ENCODE measurements at places on chromosomes 5 and 9.

- DNase-seq, result no peak
Observed at GRCh38 chr5:66012271-66012670, 85.9 kb downstream of the ERBIN start.

DNA sequence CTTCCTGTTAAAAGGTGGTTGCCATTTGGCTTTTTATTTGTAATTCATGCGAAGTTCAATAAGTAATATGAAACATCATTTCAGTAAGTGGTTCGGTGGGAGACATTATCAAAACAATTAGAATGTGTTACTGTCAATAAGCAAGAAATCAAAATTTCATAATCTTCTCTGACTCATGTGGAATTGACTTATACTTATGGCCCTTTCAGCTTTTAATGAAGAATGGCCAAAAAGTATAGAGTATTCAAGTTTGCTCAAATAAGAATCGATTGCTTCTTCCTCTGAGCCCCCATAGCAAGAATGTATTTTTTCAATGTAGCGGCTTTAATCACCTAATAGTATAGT is 174.5 kb downstream of the AOPEP start:
- no peak for DNase-seq

DNA sequence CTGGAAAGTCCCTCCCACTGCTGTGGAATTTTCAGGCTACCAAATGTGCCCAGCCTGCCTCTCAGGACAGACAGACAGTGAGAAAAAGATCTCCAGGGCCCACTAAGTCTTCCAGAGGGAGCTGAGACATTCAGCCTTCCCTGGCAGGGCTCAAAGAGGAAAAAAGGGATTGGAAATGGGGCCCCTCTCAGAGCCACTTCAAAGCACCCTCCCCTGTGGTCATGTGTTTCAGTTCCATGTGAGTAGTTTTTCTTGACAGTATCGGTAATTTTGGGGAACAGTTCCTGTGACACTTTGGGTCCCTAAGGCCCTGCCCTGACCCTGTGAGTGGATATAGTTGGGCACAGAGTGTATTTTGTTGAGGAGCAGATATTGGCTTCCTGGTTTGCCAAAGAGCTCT is 25.0 kb downstream of the LARP1 start:
- no peak for DNase-seq

DNA sequence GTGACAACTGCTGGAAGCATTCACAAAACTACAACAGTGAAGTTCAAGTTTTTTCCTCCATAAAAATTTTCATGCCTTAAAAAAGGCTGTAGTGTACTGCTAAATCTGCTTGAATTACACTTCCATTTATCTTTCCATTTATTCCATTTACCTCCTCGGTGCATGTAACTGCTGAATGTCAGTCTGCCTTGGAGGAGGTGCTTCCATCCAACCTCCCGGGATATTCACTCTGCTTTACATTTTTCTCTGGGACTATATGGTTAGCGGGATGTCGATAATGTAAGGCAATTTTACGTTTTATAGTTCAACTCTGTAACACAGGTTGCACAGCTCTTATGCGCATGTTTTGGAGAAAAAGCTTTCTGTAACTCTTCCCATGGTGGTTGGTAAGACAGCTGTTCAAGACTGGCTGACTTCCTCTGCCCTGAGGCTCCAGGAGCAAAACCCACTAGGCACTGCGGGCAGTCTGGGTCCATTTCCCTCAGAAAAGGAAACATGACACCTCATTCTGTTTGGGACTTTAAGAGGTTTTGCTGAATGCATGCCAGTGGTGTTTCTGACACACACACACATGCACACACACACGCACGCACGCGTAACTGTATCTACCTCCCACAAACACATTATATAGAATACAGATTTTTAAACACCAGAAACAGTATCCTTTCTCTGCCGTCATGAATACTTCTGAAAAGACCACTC is 66.1 kb downstream of the SPTLC1 start:
- DNase-seq, result no peak

- no peak for DNase-seq
Observed at GRCh38 chr5:122385286-122385685, 73.2 kb downstream of the SNCAIP start.

GRCh38 chr5:95471942-95472341 is 80.8 kb downstream of the FAM81B start:
- DNase-seq, result no peak

- DNase-seq, result no peak
Observed at GRCh38 chr5:115584501-115584900, 17.8 kb downstream of the TICAM2 start.

- DNase-seq, result no peak
Observed at GRCh38 chr9:97808972-97809371, 44.1 kb upstream of the FOXE1 start.

- no peak for DNase-seq
Observed at GRCh38 chr5:150511578-150512367, 3.8 kb downstream of the NDST1 start.

DNA sequence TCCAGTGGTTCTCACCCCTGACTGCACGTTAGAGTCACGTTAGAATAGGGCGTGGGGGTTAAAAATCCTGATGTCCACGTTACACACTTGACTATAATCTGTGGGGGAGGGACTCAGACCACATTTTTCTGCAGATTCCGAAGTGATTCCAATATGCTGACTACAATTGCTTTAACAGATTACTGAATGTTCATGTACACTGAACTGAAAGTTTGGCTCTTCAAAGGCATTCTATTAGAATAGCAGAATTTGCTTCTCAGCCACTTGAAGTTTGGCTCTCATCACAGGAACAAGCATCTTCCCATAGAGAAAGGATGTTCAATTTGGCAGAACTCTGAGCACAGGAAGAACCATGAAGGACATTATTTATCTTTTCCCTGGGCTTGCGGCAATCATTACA is 84.5 kb downstream of the HAPLN1 start:
- DNase-seq, result no peak

DNA sequence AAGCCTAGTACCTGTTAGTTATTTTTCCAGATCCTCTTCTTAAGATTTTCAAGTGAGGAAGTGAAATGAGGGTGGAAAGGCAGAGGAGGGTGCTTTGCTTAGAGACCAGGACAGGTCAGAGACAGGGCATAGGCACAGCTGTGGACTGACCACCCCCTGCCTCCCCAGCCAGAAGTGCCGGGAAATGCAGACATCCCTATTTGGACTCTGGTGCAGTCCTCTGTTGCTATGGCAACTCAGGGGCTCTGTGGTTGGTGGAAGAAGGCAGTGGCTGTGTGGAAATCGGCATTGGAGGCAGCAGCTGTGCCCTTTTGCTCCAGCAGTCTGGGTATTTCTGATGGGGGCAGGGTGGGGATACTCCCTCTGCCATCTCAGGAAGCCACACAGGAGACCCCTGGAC is 43.3 kb upstream of the NDFIP1 start:
- no peak for DNase-seq

- DNase-seq, result no peak
Observed at GRCh38 chr5:169971780-169972179, 8.5 kb downstream of the INSYN2B start.

DNA sequence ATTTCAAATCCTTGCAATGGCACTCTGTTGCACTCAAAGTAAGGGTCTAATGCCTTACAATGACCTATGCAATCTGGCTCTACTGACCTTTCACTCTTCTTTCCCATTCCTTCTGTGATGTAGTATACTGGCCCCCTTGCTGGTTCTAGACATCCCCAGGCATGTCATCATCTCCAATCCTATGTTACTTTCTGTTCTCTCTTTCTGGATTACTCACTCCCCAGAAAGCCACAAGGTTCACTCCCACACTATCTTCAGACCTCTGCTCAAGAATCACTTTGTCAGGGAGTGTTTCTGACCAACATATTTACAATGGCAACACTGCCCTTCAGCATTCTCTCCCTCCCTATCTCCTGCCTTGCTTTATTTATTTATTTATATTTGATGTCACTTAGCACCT is 802.2 kb upstream of the WWC1 start:
- DNase-seq, result no peak

DNA sequence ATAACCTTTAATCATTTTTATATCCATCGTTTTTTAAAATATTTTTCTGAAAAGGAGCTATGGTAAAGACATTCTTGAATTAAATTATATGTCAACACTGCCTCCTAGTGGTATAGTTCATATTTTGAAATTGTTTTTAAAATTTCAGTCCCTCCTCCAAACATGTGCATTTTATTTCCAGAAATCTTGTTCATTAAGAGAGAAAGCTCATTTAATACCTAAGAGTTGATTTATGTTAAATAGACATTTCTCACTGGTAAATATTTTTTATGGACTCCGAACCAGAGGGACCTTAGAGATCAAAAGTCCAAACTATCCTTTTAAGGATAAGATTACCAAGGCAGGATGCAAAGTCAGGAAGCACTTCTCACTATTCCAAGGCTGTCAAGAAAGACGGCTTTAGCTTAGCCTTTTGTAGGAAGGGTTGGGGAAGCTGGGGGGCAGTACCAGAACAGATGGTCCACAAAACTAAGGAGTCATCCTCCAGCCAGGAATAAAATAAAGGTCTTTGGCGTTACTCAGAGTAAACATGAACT is 21.6 kb downstream of the BHMT start:
- no peak for DNase-seq

DNA sequence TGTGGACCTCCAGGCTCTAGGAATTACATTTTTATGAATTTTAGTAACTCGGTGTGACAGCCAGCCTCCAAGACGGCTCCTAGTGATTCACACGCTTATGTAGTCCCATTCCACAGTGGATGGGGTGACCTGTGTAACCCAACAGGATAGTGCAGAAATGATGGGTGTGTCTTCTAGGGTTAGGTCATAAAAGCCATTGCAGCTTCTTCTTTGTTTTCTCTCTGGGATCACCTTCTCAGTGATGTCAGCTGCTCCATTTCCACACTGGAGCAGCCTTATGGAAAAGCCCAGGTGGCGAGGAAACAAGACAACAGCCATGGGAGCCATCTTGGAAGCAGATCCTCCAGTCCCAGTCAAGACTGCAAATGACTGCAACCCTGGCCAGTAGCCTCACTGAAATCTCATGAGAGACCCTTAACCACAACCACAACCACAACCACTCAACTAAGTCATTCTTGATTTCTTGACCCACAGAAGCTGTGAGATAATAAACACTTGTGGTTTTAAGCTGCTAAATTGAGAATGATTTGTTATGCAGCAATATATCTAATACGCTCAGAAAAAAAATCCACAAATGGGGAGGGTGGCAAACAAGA is 5.1 kb upstream of the GNPDA1 start:
- no peak for DNase-seq

DNA sequence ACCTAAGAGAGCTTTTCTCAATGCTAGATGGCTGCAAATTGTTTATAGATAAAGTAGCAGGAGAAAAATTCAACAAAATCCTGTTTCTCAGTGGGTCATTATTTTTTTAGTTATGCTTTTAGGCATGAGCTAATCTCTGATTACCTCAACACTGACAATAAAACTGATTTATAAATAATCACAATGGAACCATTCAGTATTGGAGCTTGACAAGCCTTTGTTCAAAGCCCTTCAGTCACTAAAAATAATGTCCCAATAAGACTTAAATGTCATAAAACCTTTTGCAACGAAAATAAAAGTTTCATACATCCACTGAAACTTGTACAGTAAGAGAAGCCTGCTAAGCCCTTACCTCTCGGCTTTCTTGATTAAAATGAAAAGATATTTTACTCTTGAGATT is 27.2 kb downstream of the PTPDC1 start:
- DNase-seq, result no peak

DNA sequence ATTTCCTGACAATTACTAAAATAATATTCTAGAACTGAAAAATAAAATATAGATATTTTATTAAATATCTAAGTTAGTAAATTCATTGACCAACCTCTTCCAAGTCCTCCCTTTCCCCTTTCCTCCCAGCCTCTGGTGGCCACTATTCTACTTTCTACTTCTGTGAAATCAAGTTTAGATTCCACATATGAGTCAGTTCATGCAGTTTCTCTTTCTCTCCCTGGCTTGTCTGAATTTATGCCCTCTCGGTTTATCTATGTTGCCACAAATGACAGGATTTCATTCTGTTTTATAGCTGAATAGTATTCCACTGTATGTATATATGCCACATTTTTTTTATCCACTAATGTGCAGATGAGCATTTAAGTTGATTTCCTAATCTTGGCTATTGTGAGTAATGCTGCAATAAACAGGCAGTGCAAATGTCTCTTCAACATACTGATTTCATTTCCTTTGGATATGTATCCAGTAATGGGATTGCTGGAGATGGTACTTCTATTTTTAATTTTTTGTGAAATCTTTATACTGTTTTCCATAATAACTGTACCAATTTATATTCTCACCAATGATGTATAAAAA is 52.3 kb downstream of the WDR36 start:
- no peak for DNase-seq

DNA sequence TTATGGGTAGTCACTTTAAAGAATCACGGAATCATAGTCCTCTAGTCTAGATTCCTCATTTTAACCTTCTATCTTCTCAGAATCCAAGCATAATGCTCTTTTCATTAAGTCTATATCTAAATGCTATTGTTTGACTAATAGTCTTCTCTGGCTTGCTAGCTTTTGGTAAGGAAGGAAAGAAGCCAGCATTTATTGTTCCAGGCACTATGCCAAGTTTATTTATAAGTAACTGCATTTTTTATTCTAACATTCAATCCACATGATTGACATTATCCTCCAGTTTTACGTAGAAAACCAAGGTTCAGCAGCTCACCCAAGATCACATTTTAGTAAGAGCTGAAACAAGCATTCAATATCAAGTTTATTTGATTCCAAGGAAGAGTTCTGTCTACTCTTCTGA is 254.2 kb downstream of the SAXO1 start:
- no peak for DNase-seq

- no peak for DNase-seq
Observed at GRCh38 chr5:152427721-152428120, 22.6 kb upstream of the NMUR2 start.

DNA sequence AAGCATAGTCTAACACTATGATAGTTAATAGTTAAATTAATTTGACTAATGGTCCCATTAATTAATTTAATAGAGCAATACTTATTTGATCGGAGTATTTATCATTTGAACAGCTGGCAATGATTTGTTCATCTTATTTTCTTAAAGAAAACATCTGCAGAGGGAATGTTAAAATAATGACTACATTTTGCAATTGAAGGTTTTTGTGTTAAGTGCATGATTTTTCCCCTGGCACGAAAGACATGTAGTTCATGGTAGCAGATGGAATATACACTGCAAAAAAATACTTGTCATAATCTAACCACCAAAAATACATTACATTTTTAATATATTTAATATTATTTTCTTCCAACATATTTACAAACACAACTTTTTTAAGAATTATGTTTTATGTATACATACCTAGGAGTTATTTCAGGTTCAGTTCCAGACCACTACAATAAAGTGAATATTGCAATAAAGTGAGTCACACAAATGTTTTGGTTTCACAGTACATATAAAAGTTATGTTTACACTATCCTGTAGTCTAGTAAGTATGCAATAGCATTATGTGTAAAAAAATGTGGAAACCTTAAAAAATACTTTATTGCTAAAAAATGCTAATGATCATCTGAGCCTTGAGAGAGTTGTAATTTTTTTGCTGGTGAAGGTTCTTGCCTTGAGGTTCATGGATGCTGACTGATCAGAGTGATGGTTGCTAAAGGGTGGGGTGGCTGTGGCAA is 292.6 kb upstream of the DAB2 start:
- DNase-seq, result no peak

Measured in T follicular helper cell (primary cell).